Stimulated activated CD4-positive, alpha-beta T cell treated with anti-CD3 and anti-CD28 coated beads, Interleukin-15, amount 100 ng/mL, for 24 hours (primary cell): ENCODE measurements at places on chromosomes 11 and 22.

- DNase-seq, result no peak
Observed at GRCh38 chr11:5931061-5931460, 11.0 kb upstream of the OR56A3 start.

DNA sequence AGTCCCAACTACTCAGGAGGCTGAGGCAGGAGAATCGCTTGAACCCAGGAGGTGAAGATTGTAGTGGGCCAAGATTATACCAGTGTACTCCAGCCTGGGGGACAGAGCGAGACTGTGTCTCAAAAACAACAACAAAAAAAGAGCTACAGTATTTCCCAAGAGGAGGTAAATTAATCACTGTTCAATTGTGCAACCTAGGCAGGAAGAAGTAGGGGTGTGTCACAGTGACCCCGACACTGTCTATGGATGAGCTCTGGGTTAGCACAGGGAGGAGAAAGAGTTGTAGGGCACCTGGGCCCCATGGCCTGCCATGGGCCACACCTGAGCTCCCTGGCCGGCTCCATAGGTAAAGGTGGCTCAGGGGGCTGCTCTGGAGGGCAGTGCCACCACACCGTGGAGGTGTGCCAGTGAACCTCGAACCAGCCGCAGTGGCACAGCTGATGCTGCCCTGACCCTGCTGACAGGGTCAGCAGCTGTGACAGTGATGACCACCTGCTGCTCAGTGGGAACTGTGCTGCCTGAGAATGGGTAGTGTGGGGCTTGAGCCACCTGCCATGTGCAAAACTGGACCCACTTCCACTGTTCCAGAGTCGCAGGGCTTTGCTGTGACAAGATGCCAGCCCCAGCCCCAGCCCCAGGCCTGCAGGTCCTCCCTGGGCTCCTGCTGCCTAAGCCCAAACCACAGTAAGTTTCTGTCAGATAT, 84.0 kb upstream of the PITPNB start:
- no peak for DNase-seq

DNA sequence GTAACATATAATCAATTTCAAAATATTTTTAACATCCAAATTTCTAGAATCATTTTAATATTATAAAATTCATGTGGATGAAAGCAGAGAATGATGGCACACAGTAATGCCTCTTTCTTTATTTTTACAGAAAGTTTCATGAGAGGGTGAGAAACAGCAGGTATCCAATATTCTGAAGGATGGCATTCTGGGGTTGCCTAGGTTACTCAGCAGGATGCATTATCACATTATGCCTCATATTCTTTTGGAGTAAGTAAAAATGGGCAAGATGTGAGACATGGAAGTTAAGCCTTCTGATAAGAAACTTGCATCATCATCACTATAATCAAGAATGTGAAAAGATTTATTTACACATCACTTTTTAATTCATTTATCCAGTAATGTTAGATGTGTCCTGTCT, 148.7 kb upstream of the PGR start:
- DNase-seq, result no peak

DNA sequence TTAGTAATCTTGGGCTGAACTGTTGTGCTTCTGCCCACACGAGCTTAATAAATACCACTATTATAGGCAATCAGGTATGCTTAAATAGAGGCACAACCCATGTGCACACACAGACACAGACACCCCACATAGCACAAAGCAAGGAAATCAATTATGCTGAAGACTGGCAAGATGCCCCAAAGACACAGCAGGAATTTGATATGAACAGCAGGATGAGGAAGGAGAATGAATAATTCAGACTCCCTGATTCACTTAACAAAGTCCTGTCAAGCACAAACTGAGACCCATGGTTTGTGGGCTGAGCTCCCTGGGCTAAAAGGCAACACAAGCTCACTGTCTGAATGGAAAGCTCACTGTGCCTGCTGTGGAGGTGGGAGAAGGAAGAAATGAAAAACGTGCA, 42.5 kb downstream of the RBFOX2 start:
- DNase-seq, result no peak

GRCh38 chr11:73334384-73335203, 26.5 kb downstream of the ARHGEF17 start:
- no peak for DNase-seq

GRCh38 chr11:34366522-34366921, 8.7 kb upstream of the ABTB2 start:
- peak; percentile 18 for DNase-seq
